ENCODE measurements at places on chromosomes 1 and 21.

DNA sequence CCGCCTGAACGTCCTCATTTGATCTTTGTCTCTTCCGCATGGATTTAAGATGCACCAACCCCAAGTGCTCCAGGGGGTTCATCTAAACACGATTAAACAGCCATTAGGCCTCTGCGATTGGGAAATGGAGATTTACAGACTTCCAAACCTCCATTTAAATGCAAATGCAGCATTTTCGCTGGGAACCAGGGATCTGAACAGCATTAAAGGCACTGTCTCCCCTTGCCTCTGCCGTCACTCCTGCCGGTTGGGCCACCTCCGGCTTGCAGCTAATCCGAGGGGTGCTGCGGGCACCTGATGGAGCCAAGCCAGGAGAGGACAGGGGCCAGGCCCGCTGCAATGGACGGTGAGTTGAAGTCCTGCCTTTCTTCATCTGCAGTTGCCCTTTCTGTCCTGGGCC is 70.3 kb upstream of the KLHDC7A start:
- DNase-seq: no peak

DNA sequence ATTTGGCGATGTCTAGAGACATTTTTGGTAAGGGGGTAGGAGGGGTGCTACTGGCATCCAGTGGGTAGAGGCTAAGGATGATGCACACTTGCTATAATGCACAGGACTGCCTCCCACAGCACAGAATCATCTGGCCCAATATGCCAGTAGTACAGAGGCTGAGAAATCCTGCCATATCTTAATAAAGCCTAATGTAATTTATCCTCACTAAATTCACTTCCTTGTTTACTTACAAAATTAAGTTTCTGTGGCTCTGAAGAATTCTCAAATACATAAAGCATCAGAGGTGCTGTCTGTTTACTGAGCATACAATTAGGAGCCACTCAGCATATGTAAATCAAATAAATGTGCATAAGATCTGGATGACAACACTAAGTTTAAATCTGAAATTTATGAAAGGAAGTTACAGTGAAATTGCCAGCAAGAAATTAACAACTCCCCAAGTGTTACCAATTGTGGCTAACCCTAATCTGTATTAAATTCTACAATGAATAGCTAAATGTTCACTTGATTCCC is 26.5 kb downstream of the NGF start:
- no peak for DNase-seq

DNA sequence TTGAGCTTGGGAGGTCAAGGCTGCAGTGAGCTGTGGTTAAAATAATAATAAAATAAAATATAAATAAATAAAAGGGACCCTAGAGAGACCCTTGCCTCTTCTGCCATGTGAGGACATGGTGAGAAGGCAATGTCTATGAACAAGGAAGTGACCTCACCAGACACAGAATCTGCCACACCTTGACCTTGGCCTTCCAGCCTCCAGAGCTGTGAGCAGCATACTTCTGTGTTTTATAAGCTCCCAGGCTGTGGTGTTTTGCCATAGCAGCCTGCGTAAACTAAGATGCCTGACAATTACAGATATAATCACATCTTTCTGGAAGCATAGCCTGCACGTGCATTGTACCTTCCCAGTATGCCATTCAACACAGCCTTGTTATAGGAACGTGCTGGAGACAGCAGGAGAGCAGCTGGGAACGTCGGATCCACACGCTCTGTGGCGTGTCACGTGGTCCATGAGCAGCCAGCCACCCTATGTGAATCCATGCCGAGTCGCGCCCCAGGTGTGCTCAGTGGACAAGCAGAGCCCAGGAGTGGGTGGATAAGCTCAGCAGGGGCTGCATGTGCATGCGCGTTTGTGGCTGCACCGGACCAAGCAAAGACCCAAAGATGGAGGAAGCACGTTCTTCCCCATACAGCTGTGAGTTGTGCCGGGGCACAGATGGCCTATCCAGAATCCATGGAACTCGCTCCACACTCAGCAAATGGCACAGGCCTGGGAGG is 17.8 kb downstream of the WNT9A start:
- DNase-seq: no peak

DNA sequence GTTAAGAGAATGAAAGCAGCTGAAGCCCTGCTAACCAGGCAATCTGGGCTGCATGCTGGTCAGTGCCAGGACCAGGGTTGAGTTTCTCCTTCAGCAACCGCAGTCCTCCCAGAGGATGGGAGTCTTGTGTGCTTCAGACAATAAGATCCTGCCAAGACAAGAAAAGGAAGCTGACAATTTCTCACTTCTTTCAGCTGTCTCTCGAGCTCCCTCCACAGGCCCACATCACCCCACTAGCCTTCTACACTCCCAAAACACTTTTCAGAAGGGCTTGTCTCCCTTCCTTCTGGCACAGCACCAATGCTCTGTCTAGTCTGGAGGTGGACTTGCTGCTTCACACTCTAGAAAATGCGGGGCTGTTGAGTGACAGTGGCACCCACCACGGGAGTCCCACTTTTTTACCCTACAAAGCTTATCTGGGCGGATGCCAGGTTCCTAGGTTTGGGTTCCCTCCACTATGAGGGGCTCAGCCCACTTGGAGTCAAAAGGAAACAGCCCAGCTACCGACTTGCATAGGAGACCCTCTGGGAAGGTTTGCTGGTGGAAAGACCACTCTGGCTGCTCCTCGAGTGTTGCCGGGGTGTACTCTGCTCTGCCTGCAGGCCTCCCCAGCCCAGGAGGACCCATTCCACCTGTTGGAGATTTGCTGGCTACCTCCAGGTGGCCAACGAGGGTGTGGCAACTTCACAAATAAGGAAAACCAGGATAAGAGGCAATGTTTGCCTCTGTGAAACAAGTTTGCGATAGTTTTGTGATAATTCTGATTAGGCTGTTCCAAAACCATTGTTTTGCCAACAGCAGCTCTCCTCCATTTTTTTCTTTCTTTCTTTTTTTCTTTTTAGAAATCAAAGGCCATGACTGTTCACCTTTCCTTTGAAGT is 68.9 kb downstream of the TENT5C start:
- no peak for DNase-seq

GRCh38 chr1:93662481-93663207 is 19.0 kb downstream of the BCAR3 start:
- no peak for DNase-seq

- no peak for DNase-seq
Observed at GRCh38 chr1:232176222-232176621, 453.7 kb downstream of the SIPA1L2 start.

DNA sequence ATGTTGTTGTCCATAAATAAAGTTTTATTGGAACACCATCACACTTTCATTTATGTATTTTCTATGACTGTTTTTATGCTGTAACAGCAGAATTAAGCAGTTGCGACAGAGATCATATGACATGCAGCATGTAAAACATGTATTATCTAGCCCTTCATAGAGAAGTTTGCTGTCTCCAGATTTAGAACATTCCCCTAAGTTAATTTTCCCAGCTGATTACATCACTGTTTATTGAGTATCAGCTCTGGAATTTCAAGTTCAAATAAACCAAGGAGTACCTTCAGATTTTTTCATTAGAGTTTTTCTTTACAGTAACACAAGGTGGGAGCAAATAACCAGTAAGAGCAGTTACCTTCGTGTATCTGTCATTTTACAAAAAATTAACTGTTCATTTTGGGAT is 792.8 kb downstream of the USP25 start:
- no peak for DNase-seq

DNA sequence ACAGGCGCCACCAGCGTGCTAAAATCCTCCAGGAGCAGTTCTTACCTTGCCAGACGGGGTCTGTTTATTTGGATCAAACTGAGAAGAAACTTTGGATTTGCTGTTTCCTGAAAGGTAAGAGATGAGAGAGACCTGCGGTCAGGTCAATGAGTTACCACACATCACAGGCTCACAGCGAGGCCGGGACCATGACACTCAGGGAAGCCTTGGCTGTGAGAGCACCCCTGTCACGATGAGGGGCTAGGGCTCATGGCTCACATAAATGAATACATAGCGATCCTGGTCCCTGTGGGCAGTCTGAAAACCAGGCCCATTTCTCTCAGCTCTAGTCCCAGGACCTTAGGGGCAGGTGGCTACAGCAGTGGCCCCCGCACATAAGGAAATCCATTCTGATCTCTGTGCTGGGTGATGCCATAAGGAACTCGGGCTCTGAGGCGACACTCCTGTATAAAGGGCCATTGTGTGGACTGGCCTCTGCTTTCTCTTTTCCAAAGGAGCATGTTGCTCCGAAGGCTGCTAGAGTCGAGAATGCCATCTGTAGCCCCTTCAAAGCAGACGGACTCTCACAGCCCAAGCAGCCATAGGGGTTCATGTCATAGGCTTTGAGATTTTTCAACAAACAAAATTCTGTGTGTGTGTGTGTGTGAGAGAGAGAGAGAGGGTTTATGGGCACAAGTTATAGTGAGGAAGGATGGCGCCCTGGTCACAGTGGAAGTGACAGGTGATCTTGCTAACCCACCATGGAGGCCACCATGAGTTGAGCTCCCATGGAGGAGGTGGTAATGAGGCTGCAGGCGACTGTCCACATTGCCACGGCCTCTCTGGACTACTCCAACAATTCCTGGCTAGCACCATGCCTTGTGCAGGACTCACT is 9.0 kb upstream of the SRM start:
- no peak for DNase-seq

- DNase-seq: no peak
Observed at GRCh38 chr1:177872308-177872900, 97.5 kb downstream of the SEC16B start.

DNA sequence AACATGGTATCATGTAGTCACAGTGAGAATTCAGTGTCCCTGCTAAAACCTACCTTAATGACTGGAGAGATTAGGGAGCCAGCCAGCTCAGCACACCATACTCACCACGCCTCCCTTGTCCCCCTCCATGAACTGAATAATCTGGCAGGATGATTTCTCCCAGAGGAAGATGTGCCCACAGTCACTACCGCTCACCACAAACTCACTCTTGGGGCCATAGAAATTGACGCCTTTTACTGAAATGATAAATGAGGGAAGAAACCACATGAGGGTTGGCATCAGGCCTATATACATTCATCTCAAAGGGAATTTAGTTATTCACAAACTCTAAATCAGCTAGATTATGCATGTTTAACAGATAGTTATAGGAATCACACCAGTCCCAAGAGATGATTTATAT is 17.4 kb downstream of the PEA15 start:
- DNase-seq: no peak

DNA sequence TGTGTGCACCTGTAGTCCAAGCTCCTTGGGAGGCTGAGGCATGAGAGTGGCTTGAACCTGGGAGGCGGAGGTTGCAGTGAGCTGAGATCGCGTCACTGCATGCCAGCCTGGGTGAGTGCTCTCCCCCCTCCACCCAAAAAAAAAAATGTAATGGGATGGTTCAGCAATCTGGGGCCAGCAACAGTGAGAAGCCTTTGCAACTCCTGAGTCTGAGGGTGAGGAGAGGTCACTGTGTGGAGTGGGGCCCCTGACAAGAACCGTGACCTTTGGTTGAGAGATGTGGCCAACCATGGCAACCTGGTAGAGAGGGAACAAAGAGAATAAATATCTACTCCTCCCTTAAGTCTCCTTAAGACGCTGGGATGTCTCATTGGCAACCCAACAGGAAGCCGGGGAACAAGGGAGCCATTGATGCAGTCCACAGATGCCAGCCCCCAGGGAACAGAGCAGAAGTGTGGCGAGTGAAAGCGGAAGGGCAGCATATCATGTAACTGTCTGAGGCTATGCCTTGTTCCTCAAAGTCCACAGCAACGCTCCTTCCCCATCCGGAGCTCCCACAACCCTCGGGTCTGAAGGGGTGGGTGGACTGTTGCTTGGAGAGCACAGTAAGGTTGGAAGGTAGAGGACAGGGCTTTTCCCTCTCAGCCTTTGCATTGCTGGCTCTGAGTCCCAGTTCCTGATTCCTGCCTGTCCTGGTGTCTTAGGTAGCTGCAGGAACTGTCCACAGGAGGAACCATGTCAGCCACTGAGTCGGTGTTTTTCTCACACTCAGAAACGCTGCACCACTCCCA is 8.3 kb downstream of the TRNP1 start:
- no peak for DNase-seq

- DNase-seq: no peak
Observed at GRCh38 chr1:4591926-4592325, 62.5 kb upstream of the AJAP1 start.

DNA sequence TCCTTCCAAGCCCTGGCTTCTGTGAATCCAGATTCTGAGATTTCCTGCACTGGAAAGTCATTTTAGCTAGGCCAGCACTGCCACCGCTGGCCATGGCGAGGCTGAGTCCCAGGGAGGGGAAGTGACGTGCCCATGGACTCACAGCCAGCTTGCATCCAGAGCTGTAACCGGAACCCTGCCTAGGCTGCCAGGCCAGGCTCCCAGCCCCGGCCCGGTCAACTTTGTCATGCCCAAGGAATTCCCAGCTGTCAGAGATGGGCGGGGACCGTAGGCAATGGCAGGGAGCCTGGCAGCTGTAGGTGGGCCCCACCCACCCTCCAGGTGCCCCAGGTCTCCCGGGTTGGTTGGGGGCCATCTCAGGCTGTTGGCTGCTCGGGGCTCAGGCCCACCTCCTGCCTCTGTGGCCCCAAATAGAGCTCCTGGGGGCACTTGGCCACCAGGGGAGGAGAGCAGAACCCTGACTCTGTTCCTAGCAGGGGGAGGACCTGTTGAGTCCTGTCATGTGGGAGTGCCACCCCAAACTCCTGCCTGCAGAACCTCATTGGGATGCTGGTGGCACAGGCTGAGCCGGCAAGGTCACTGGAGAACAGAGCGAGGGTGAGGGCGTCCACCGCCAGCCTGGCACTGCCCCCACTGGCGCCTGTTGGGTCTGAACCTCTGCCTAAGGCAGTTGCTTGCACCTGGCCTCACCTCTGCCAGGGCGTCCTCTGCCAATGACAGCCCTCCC is 57.8 kb downstream of the FOXO6 start:
- DNase-seq: no peak

GRCh38 chr1:37761416-37762095 is 3.4 kb downstream of the EPHA10 start:
- no peak for DNase-seq

- no peak for DNase-seq
Observed at GRCh38 chr1:119371815-119372214, 3.2 kb downstream of the HAO2 start.

DNA sequence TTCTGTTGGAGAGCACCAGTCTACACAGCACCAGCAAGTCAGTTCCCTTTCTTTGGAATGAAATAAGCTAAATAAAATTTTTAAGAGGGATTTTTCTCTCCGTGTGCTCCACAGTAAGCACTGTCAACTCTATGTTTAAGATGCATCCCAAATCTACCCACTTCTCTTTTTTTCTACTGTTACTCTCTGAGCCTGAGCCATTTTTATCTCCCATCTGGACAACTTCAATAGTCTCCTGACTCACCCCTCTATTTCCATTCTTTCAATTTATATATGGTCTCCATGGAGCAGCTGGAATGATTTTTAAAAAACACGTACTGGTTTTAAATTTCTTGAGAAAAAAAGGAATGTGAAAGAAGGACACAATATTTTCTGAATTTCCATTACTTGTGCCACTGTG is 24.7 kb upstream of the CCT8 start:
- no peak for DNase-seq

Measured in cortex of kidney (tissue), 1 donor.